ENCODE measurements at places on chromosomes 7 and 10.
A peak's percentile ranks its signal among the peaks of the same experiment; 100 is the strongest.

GRCh38 chr7:44847509-44847919 is 373 bp downstream of the H2AZ2 start:
- DNase-seq, result peak; percentile 89

DNA sequence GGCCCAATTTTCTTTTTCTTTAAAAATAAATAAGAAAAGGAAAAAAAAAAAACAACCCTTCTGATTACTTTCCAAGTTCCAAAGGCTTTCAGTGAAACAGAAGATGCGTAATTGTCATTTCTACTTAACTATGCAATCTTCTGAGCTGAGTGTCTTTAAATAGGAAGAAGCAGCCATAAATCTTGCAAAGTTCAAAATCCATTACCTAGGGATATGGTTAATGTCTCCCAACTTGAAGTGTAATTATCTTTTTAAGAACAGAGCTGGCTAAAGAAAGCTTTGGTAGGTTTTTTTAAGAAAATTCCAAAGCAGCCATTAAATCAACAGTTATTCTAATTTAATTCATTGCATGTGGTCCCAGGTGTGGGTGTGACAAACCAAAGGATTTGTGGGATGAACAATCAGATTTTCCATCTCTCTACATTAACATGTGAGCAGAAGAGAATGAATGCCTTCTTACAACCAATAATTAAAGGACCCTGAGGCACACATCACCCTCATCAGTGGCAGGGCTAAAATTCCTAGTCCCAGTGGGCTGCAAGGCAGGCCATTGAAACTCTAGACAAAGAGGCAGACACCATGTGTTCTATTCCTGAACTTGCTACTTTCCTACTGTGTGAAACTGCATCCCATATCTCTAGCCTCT is 419.2 kb downstream of the REEP3 start:
- DNase-seq, result no peak

DNA sequence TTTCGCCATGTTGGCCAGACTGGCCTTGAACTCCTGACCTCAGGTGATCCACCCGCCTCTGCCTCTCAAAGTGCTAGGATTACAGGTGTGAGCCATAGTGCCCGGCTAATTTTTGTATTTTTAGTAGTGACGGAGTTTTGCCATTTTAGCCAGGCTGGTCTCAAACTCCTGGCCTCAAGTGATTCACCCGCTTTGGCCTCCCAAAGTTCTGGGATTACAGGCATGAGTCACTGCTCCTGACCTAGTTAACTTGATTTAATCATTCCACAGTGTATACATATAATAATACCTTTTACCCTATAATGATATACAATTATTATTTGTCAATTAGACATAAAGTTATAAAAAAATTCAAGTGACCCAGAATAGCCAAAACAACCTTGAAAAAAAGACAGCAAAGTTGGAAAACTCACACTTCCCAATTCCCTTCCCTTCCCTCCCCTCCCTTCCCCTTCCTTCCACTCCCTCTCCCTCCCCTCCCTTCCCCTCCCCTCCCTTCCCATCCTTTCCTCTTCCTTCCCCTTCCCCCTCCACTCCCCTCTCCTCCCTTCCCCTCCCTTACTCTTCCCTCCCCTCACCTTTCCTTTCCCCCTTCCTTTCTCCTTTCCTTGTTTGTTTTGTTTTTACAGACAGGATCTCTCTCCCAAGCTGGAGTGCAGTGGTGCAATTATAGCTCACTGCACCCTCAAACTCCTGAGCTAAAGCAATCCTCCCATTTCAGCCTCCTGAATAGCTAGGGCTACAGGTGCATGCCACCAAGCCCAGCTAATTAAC is 14.8 kb upstream of the ZMIZ2 start:
- no peak for DNase-seq

DNA sequence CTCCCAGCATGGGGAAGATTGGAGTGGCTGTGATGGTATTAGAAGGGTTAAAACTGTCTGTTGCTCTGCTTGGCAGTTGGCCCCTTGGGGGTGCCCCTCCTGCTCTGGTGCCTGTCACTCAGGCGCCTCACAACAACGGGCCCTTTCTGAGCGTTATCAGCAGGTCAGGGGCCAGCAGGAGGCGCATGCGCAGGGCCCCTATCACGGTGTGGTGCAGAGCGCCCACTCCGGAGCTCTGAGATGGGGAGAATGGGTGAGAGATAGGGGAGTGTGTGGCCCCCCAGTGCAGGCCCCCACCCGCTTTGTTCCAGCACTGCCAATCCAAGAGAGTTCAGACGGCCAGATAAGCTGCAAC is 24.8 kb downstream of the GBX1 start:
- DNase-seq, result no peak

DNA sequence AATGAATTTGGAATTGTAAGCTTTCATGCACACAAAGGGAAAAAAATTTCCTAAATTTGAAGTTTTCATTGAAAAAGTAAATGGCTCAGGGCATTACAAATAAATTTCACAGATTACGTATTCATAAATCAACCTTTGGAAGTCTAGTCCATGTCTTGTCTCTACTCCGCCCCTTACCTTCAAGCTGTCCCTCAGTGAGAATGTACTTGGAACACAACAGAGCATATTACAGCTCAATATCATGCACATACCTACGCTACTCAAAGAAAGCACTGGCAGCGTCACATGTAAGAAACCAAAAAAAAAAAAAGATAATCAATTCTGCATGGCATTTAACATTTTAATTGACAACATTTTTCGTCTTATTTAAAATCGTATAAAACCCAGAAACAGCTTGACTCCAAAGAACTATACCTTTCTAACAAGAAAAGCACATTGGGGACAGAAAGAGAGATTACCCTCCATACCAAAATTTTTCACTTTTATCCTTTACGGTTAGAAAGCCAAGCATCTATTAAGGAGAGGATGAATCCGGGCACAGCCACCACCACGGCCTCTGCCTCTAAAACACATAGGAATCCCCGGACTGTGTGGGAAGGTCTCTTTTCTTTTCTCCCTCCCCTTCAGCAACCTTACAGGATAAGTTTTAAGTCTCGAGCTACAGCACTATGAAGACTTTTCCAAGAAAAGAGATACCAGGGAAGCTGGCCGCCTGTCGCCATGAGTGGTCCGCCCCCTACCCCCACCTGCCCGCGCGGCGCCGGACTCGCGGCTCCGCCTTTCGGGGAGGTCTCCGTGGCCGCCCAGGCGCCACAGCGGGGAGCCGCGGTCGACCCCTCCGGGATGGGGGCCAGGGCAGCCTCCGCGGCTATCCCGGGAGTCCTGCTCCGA is 1.1 kb downstream of the JMJD1C start:
- no peak for DNase-seq

DNA sequence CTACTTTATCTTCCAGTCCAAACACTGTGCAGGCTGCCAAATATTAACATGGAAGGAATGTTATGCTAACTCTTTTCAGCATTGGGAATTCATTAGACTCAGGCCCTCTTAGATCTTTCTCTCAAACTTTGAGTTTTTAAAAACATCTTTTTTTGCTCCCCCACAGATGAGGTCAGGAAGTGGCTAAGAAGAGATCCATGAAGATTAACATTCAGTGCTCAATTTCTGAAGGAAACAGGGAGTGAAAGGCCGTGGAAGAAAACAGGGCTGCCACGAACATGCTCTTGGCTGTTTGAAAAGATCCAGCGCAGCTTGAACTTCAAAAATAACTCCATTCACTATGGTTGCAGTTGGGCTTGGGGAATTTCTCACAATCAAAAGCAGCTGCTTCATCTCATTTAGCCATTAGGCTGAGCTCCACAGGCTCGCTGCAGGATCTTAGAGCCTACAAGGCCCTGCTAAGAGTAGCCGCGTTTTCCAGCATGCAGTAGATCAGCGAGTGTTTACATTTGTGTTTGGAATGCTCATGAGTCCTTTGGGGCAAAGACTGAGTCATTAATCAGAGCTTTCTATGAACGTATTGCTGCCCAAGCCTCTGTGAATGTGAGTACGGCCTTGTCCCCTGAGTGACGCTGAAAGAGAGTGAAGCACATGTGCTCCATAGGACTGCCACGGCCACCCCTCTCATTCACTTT is 41.2 kb upstream of the TNS3 start:
- peak; percentile 64 for DNase-seq

DNA sequence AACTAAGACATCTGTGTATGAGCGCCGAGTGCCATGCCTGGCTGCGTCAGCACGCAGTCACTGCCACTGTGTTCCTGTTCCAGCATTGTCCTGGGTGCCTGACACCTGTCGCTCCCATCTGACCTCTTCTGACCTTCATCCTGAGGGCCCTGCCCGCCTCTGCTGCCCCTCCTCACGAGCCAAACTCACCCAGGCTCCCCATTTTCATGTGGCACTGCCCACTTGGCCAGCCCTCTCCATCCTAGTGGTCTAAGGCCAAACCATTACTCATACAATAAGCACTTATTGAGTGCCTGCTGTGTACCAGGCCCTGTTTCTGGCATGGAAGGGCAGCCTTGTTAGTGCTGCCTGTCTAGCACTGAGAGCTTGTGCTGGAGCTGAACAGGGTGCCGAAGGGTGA is 77.2 kb upstream of the PCBD1 start:
- DNase-seq, result no peak

GRCh38 chr7:63233881-63234280 is 764.8 kb upstream of the ZNF722 start:
- DNase-seq, result no peak

DNA sequence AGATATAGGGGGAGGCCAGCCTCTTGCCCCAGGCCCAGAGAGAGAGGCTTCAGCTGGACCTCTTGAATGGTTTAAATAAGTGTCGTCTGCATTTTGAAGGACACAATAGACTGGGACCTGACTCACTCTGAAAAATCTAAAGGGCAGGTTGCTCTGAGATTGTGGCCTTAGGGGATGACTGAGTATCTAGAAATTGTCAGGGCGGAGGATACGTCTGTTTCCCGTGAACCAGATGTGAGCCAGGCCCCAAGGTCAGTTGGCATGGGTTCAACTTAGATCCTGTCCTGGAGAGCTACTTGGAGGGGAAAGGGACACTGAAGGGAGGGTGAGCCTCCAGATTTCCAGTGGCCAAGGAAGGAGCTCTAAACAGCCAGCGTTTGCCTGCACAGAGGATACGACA is 110.2 kb downstream of the CHN2 start:
- DNase-seq, result no peak

DNA sequence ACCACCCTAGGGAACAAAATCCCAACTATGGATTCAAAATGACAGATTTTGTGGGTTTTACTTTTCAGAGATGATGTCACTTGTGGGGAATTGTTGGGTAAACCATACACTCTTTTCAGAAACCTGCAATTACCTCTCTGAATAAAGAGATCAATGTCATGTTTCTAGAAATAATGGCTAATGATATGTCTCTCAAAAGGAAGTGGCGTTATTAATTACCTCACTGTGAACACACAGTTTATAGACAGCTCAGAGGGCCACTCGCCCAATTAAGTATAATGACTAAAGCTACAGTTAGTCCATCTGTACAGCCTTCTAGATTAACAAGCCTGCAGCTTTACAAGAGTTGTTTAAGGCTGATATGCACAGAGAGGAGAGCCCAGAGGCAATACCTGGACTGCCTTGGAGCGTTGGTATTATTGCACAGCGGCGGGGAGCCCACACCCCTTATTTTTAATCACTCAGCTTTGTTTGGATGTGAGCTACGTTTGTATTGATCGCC is 79.5 kb downstream of the RAB11FIP2 start:
- no peak for DNase-seq

- no peak for DNase-seq
Measured at GRCh38 chr10:53726921-53727320, 954.3 kb upstream of the MBL2 start.

DNA sequence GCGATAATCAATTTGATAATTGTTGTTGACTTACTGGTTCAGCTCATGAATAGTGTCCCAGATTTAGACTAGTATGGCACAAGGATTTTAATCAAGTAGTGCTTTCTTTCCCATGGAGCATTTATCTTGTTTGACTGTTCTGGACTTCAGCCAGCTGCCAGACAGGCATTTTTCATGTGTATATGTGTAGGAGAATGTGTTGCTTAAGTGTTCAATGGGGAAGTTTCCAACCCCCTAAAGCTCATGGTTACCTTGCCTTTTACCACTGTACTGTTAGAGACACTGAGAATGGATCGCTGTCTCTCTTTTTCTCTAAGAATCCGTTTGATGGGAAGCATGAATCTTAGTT is 103.9 kb downstream of the LRRC4 start:
- no peak for DNase-seq

DNA sequence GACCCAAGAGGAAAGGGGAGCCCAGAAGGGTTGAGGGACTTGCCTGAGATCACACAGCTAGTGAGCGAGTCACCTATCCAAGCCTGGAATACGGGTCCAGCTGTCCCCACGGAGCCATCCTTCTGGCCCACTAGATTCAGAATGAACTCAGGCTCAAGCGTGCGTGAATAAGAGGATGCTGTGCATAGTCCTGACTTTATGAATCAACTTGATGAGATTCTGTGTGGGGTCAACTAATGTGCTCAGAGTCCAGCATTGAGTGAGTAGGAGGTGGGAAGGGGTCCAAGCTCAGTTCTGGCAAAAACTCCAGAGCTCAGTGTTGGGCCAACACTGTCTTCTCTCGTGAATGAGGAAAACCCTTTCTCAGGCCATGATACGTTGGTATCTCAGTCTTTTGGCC is 41.4 kb downstream of the CAMK1D start:
- no peak for DNase-seq

- peak; percentile 86 for DNase-seq
Measured at GRCh38 chr7:100469227-100470044, 5.4 kb upstream of the SPACDR start.

- DNase-seq, result no peak
Measured at GRCh38 chr7:94525923-94526322, 16.3 kb downstream of the CASD1 start.

- DNase-seq, result no peak
Measured at GRCh38 chr10:43688348-43688892, 39.7 kb upstream of the ZNF32 start.

GRCh38 chr7:77657427-77658224 is 38.6 kb upstream of the RSBN1L start:
- DNase-seq, result no peak

DNA sequence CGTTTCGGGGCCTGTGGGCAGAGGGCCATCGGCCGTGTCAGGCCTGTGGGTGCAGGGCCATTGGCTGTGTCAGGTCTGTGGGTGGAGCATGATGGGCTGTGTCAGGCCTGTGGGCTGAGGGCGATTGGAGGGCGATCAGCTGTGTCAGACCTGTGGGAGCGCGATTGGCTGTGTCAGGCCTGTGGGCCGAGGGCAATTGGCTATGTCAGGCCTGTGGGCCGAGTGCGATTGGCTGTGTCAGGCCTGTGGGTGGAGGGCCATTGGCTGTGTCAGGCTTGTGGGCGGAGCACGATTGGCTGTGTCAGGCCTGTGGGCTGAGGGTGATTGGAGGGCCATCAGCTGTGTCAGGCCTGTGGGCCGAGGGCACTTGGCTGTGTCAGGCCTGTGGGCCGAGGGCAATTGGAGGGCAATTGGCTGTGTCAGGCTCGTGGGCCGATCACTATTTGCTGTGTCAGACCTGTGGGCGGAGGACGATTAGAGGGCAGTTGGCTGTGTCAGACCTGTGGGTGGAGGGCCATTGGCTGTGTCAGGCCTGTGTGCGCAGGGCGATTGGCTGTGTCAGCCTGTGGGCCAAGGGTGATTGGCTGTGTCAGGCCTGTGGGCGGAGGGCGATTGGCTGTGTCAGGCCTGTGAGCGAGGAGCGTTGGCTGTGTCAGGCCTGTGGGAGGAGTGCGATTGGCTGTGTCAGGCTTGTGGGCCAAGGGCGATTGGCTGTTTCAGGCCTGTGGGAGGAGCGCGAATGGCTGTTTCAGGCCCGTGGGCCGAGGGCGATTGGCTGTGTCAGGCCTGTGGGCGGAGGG is 54.1 kb downstream of the DYNC2I1 start:
- no peak for DNase-seq

- DNase-seq, result no peak
Measured at GRCh38 chr7:25319707-25320106, 91.4 kb upstream of the NPVF start.

All from mucosa of gallbladder (tissue), 1 donor.